Cardiac muscle cell (in vitro differentiated cells and primary cell): ENCODE measurements at places on chromosomes 11 and 22. TPM values are rescaled to one million over a fixed set of nuclear protein-coding genes. Genes with fewer than 3 reads are reported as not detected.
A peak's percentile ranks its signal among the peaks of the same experiment; 100 is the strongest.

The OR52I2 gene
- not detected in 2 replicates for total RNA-seq

- H3K4me3 ChIP-seq: no peak overlapping the region
- peaks cover 3% of the 10 kb centered on the region for H3K4me1 ChIP-seq
These were observed 8.7 kb upstream of the RCE1 start for GRCh38 chr11:66834539-66834845.

DNA sequence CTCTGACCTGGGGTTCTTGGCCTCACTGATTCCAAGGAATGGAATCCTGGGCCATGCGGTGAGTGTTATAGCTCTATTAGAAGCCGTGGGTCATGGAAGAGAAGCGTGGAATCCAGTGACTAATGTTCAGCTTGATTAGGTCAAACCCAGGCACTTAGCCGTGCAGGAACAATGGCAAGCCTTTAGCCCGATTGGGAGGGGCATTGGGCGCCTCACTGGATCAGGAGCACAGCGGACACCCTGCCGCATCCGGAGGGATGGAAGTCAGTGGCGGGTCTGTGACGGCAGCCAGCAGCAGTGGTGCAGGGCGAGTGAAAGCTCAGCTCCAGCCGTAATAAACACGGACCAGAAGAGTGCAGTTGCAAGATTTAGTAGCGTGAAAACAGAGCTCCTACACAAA lies 20.5 kb upstream of the SLC17A6 start:
- H3K4me3 ChIP-seq: no peak overlapping the region
- H3K27me3 ChIP-seq: no peaks in the 10 kb centered on the region
- H3K36me3 ChIP-seq: no peaks in the 10 kb centered on the region
- H3K4me1 ChIP-seq: no peaks in the 10 kb centered on the region
- no peak overlapping the region for H3K27ac ChIP-seq

GRCh38 chr22:20562607-20563465 lies 55.4 kb downstream of the MED15 start:
- no peak overlapping the region for H3K4me3 ChIP-seq
- no peaks in the 10 kb centered on the region for H3K27me3 ChIP-seq
- DNase-seq: no peak
- peaks cover 44% of the 10 kb centered on the region for H3K36me3 ChIP-seq

- DNase-seq: no peak
- H3K27me3 ChIP-seq: peaks cover 16% of the 10 kb centered on the region
- H3K27ac ChIP-seq: no peak overlapping the region
- no peaks in the 10 kb centered on the region for H3K36me3 ChIP-seq
These were observed 14.8 kb downstream of the LMO2 start for GRCh38 chr11:33877038-33877437.

DNA sequence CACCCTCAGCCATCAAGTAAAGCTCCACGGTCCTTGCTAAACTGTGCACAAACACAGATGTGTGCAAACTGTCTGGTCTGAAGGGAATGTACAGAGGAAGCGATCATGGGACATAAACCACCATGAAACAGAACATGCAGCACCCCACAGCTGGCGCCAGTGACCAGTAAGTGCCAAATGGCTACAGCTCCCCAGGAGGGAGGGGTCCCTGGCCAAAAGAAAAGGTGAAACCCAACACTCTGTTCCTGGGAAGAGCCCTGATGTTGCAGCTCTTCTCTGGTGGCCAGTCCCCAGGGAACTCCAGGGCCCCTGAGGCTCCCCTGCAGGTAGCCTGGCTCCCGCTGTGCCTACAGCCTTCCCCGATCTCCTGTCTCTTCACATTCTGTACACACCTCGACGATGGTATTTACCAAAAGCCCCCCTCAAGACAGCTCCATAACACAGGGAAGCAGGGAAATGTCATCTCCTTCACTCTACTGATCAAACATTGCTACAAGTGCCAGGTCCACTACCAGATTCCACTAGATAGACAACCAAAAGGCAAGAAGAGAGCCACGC lies 2.9 kb downstream of the DGCR6L start:
- H3K27me3 ChIP-seq: no peaks in the 10 kb centered on the region
- peaks cover 17% of the 10 kb centered on the region for H3K4me1 ChIP-seq
- H3K36me3 ChIP-seq: no peaks in the 10 kb centered on the region
- no peak for DNase-seq
- no peak overlapping the region for H3K4me3 ChIP-seq

- no peaks in the 10 kb centered on the region for H3K4me1 ChIP-seq
- peaks cover 67% of the 10 kb centered on the region for H3K27me3 ChIP-seq
- no peaks in the 10 kb centered on the region for H3K36me3 ChIP-seq
These were observed 321.0 kb downstream of the NTM start for GRCh38 chr11:131691181-131692041.

DNA sequence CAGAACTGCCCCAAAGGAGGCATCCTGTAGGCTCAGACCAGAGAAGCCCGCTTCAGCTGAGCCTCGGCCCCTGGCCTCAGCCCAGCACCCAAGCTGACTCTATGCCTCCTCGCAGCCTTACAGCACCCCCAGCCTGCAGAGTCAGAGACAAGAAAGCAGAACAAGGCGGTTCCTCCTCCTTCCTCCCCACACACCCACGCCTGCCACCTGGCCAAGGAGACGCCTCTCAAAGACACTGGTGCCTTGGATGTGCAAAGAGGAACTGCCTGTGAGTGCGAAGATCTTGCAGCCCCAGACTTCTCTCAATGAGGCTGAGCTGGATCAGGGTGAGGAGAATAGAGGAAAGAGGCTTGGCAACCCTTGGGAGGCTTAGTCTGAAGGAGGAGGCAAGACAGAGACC lies 60.2 kb downstream of the PDE2A start:
- peaks cover 6% of the 10 kb centered on the region for H3K4me1 ChIP-seq
- H3K36me3 ChIP-seq: no peaks in the 10 kb centered on the region
- no peak for DNase-seq
- no peak overlapping the region for H3K4me3 ChIP-seq

- H3K36me3 ChIP-seq: peaks cover 21% of the 10 kb centered on the region
- H3K4me3 ChIP-seq: no peak overlapping the region
- peak overlapping the region; percentile 58 for H3K27ac ChIP-seq
- H3K27me3 ChIP-seq: no peaks in the 10 kb centered on the region
These were observed 82.5 kb downstream of the ARHGAP42 start for GRCh38 chr11:100769617-100770016.

GRCh38 chr22:48798281-48799226 lies 1029.1 kb downstream of the BRD1 start:
- no peaks in the 10 kb centered on the region for H3K27me3 ChIP-seq
- DNase-seq: no peak
- no peak overlapping the region for H3K27ac ChIP-seq
- no peaks in the 10 kb centered on the region for H3K36me3 ChIP-seq
- no peaks in the 10 kb centered on the region for H3K4me1 ChIP-seq
- no peak overlapping the region for H3K4me3 ChIP-seq

- DNase-seq: peak; percentile 47
- no peak overlapping the region for H3K4me3 ChIP-seq
- H3K27ac ChIP-seq: no peak overlapping the region
- peaks cover 6% of the 10 kb centered on the region for H3K4me1 ChIP-seq
These were observed 927.9 kb downstream of the OPCML start for GRCh38 chr11:132604431-132604830.

GRCh38 chr11:116601814-116602636 lies 170.8 kb downstream of the BUD13 start:
- no peak for DNase-seq
- no peak overlapping the region for H3K4me3 ChIP-seq
- no peak overlapping the region for H3K27ac ChIP-seq
- no peaks in the 10 kb centered on the region for H3K4me1 ChIP-seq
- no peaks in the 10 kb centered on the region for H3K27me3 ChIP-seq

- H3K4me3 ChIP-seq: no peak overlapping the region
- H3K4me1 ChIP-seq: peaks cover 8% of the 10 kb centered on the region
- no peaks in the 10 kb centered on the region for H3K36me3 ChIP-seq
- no peak overlapping the region for H3K27ac ChIP-seq
- no peak for DNase-seq
These were observed 12.4 kb downstream of the CAVIN3 start for GRCh38 chr11:6307876-6308275.

GRCh38 chr11:8309862-8310261 lies 46.2 kb upstream of the LMO1 start:
- DNase-seq: no peak
- H3K4me1 ChIP-seq: no peaks in the 10 kb centered on the region
- no peaks in the 10 kb centered on the region for H3K36me3 ChIP-seq
- H3K27me3 ChIP-seq: no peaks in the 10 kb centered on the region
- no peak overlapping the region for H3K4me3 ChIP-seq

The ZW10 gene
- total RNA-seq: 9.3 and 10.2 TPM in 2 replicates
